ENCODE measurements at places on chromosomes 4 and X.

- no peak for DNase-seq
Measured at GRCh38 chr4:175246941-175247340, 328.8 kb downstream of the ADAM29 start.

DNA sequence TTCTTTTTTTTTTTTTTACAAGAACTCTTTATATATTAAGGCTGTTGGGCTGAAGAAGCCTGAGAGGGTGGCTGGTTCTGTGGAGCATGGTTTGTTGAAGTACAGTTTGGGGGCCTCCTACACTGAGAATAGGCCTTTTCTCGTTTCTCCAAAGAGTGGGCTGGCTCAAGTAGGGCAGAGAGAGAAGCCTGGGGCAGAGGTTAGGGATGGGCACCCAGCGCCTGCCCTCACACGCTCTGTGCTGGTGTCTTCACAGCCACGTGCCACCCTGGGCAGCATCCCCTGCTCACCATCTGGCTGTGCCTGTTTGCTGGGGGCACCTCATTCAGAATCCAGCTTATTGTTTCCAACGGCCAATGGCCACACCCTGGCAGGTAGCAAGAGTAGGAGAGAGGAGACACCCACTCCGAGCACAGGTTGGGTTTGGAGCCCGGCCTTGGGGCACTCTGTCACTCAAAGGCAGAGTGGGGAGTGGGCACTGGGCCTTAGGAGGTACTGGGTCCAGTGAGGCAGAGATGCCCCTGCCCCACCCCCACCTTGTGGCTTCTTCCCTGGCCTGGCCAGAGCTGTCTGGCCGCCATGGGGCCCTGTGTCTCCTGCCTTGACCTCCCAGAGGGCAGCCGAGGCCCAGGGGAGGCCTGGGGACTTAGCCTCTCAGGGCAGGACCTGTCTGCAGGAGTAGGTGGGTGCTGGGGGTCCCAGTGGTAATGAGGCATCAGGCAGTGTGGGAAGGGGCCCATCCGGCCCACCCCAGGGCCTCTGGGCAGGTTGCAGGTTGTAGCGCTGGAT, 2.9 kb downstream of the MSANTD1 start:
- DNase-seq = no peak

GRCh38 chrX:36436361-36436760, 516.8 kb downstream of the CFAP47 start:
- DNase-seq = no peak

GRCh38 chrX:150268839-150269355, 94.2 kb upstream of the MAMLD1 start:
- no peak for DNase-seq

GRCh38 chrX:118346258-118347094, 570 bp downstream of the WDR44 start:
- peak; percentile 51 for DNase-seq

GRCh38 chrX:124018023-124018422, 56.5 kb downstream of the STAG2 start:
- DNase-seq = no peak

- no peak for DNase-seq
Measured at GRCh38 chrX:1885116-1885515, 270.3 kb downstream of the ASMT start.

GRCh38 chr4:113637823-113638561, 123.5 kb downstream of the CAMK2D start:
- DNase-seq = no peak

DNA sequence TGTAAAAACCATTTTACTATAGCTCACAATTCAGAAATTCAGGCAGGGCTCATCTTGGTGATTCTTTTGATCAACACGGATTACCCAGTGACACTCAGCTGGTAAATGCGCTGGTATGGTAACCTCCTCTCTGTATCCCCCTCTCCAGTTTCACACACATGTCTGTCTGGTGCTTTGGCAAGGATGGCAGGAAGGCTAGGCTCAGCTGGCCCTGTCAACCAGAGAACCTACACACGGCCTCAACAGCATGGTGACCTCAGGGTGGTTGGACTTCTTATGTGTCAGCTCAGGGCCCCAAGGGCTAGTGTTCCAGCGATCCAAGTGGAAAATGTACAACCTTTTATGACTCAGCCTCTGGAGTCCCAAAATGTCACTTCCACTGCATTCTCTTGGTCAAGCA, 55.7 kb upstream of the EOLA2 start:
- no peak for DNase-seq

DNA sequence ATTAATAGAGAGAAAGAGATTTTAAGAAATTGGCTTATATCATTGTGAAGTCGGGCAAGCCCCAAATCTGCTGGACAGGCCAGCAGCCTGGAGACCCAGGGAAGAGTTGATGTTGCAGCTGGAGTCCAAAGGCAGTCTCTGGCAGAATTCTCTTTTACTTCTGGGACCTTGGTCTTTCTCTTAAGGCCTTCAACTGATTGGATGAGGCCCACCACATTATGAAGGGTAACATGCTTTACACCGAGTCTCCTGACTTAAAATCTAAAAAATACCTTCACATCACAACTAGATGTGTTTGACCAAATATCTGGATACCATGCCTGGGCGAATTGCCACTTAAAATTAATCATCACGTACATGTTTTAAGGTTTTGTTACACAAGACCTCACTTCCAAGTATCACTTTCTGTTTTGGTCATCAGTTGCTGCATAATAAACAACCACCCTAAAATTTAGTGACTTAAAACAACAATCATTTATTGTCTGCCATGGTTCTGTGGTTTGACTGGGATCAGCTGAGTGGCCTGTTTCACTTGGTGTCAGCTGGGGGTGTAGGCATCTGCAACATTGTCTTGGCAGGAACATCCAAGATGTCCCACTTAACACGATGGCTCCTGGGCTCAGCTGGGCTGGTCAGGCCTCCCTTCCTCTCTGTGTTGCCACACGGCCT, 3.4 kb downstream of the CD38 start:
- no peak for DNase-seq

GRCh38 chr4:13483768-13484121, 395 bp downstream of the RAB28 start:
- no peak for DNase-seq

DNA sequence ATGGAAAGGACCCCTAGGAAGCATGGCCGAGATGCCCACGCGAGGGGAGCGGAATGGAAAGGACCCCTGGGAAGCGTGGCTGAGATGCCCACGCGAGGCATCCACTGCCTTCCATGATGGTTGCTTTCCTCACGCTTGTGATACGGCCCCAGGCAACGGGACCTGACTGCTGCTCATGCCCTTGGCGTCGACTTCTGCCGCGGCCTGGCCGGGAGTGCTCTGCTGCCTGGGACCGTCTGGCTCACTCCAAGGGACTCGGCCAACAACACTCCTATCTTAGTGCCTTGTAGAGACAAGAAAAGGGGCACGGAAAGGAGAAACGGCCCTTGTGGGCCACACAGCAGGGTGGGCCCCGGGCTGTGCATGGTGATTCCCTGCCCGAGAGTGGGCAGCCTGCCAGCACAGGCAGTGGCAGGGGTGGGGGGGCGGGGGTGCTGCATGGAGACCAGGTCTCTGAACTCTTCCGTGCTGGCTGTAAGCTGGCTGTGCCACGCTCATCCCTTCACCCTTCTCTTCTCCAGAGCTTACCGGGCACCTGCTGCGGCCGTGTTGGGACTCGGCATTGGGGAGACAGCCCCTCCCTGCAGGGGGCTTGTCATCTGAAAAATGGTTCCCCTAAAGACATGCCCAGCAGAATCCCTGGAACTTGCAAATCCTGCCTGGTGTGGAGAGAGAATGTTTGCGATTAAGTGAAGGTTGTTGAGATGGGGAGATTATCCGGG, 38.6 kb upstream of the HMX1 start:
- DNase-seq = no peak

GRCh38 chrX:153400146-153401132, 711 bp downstream of the PNMA6E start:
- peak; percentile 33 for DNase-seq

DNA sequence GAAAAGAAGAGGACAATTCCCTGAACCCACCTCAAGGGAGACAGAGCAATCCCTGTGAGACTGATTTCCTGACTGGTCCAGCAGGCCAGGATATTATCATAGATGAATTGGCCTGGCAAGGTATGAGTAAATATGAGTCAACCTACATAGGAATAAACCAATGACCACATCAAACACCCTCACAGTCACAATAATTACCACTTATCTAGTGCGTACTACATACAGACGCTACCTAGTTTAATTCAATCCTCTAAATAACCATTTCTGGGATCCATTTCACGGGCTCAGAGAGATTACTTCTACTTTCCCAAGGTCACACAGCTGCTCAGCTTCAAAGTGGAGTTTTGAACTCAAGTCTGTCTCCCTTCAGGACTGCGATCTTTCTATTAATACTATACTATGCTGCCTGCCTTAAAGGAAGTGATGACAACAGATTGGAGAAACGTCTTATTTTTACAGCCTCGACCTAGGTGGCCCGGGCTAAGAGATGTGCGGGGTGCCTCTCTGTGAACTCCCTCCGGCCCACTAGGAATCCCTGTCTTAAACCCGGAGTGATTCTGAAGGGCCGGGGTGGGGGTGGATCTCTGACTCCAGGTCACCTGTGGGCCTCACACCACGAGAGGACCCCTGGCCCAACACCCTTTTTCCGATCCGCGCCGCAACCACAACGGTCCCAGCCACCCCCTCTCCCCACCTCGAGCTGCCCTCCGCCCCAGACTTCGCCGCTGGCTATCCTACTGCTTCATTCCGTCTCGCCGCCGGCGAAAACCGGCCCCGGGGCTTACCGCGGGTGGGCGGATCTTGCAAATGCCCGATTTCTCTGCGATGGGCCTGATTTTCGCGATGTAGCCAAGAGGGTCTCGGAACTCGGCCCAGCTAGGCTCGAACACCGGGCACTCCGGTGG, 800 bp downstream of the KDM5C start:
- no peak for DNase-seq

DNA sequence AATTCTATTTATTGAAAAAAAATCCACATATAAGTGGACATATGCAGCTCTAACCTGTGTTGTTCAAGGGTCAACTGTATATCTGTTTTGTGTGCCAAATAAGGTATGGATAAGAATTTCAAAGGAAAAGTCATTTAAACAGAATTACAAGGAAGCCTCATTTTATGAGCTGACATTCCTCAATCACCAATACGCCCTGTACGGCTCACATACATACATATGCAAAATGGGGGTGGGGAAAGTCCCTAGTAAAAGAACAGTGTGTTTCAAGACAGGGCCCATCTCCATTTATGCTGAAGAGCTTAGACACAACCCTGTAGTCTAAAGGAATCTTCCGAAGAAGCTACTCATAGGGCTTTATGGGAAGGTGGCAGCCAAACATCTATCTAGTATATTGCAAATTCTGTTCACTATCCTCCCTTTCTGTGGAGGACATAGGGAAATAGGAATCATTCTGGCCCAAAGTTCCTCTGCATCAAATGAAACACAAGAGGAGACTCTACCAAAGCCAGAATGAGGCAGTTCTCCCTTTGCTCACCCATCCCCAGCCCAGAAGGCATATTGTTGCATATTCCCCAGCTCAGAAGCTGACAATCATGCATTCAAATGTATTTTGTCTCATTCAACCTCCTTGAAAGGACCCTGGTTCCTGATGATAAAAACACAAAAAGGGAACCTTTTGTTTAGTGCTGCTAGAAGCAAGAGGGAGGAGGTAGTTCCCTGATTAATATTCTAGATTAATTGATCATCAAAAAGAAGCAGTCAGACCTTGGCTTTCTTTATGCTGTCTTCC, 13.7 kb upstream of the ZBTB33 start:
- no peak for DNase-seq

- DNase-seq = no peak
Measured at GRCh38 chr4:169305651-169306050, 34.9 kb upstream of the SH3RF1 start.

DNA sequence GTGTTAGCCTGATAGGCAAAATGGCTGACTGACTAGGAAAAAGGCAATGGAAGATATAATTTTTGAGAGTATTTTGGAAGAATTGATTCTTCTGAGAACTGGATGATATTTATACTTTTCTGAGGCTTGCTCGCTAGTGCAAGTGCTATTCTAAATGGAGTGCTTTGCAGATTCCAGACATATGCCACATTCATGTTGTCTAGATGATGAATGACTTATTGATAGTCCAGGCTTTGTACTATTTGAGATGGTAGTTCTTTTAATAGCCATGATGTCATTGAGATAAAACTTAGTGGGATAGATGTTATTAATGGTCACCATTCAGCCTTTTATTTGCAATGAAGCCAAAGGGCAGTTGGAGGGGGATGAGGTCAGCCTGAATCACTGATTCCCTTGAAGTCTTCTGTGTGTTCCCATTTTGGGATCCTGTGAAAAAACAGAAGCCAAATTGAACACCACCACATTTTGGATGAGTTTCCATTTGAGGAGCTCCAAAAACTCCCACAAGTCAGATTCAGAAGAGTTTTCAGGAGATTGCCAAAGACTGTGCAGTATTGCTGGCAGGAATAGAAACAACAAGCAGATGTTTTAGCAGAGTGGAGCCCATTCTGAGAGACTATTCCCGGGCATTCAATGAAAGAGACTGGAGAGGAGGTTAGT, 184.1 kb downstream of the IL1RAPL2 start:
- DNase-seq = no peak

DNA sequence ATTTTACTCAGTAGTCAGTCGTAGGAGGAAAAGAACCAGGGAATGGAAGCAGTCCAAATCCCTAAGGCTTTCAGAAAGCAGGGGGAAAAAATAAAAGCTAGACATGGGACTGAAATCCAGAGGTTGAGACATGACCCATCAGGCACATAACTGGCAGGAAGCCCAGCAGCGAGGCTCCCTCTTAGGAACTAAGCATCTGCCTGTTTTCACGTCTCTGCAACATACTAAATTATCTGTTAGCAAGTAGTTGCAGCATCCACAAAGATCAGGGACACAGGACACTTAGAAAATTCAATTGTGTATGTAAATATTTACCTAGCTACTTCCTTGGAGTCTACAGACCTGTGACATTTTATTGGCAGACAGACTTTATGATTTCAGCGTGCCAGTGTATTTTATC, 118.0 kb upstream of the EDNRA start:
- no peak for DNase-seq

DNA sequence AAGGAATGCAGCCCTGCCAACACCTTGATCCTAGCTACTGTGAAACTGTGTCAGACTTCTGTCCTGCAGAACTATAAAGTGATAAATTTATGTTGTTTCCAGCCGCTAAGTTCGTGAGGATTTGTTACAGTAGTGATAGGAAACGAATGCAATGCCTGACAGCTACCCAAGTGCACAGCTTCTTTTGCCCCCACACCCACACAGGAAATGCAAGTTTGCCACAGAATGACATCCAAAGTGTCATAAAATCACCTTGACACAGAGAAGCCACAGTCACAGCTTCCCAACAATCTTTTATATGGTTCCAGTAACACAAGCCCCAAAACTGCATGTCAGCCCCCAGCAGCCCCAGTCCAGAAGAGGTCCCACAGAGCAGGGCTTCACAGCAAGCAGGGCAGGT, 216.9 kb upstream of the S100G start:
- DNase-seq = no peak

DNA sequence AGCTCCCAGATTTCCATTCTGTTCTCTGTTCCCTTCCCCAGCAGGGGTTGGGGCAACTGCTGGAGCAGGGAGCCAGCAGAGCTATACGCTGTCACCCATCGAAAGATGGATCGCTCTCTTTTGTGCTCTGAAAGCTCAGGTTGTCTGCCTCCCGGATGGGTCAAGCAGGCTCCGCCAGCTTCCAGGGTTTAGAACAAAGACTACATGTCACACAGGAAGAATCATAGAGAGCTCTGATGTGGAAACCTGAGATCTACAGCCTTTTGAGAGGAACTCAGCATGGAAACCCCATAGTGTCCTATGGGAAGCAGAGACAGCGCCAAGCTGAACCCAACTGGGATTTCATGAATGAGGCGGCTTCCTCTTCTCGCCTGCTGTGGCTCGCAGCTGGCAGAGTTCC, 205.4 kb downstream of the HS3ST1 start:
- DNase-seq = peak; percentile 81

All from NCI-H1092 (cell line).